ENCODE measurements at places on chromosomes 11 and 22.

- no peak for DNase-seq
Measured at GRCh38 chr22:37314315-37315074, 32.2 kb downstream of the CYTH4 start.

GRCh38 chr11:133560472-133560855, 28.2 kb upstream of the OPCML start:
- DNase-seq = no peak

GRCh38 chr22:38974826-38975175, 7.3 kb upstream of the APOBEC3B start:
- DNase-seq = no peak

GRCh38 chr11:127592371-127592770, 591.8 kb upstream of the KIRREL3 start:
- no peak for DNase-seq

DNA sequence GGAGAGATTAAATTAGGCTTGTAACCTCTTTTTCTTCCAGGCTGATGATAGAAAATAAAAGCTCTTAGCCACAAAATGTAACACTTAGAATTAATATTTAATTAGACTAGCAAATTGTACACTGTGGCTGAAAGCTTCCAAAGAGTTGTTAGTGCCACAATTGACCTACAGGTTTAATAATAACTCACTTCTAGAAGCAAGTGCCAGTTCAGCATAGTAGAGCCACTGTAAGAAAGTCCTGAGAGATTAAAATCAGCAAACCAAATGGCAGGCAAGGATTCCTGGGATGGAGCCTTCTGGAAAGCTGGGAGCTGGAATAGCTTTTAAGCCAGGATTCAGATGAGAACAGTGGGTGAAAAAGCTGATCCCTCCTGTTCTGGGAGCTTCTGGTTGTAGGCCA, 131.0 kb downstream of the ELP4 start:
- no peak for DNase-seq

DNA sequence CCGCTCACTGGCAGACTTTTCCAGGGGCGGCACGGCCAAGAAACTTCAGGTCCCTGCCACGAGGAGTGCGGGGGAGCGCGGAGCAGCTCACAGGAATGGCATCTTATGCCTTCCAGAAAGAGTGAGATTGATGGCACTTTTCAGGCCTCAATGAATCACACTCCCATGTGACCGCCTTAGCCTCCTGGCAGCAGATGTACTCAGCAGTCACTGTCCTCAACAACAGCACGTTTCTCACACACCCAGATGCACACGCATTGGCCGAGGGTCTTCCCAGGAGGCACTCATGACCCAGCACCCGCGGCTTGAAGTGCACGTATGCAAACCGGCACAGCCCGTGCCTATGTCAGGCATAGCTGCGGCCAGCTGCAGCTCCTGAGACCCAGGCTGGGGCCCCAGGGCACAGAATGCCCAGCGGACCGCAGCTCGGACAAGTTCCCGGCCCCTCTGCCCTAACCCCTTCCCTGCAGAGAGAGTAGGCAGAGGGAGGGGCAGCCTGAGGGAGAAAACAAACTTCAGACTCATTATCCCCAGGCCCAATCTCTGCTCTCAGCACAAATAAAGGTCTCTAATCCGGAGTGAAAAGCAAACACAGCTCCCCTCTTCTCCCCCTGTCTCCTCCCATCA, 48.3 kb downstream of the RPUSD4 start:
- DNase-seq = no peak

GRCh38 chr11:35500744-35501143, 24.7 kb downstream of the PAMR1 start:
- no peak for DNase-seq

- DNase-seq = no peak
Measured at GRCh38 chr11:131253142-131253655, 117.2 kb upstream of the NTM start.

GRCh38 chr11:2853997-2854560, 31.5 kb downstream of the CDKN1C start:
- DNase-seq = no peak

- no peak for DNase-seq
Measured at GRCh38 chr11:92967867-92968266, 1.6 kb upstream of the MTNR1B start.

- DNase-seq = no peak
Measured at GRCh38 chr11:132742929-132743328, 789.4 kb downstream of the OPCML start.

GRCh38 chr22:30932661-30933060, 35.9 kb downstream of the MORC2 start:
- no peak for DNase-seq

GRCh38 chr22:24564376-24565058, 8.7 kb downstream of the SNRPD3 start:
- DNase-seq = no peak

GRCh38 chr11:125942771-125943428, 2.9 kb upstream of the VSIG10L2 start:
- no peak for DNase-seq
